ENCODE measurements at places on chromosomes 3 and 15. TPM values are rescaled to one million over a fixed set of nuclear protein-coding genes. Genes with fewer than 3 reads are reported as not detected.

The C3orf20 gene
- total RNA-seq: 0.31 TPM

The ARPP19 gene
- total RNA-seq: 94.9 TPM

The FAM81A gene
- total RNA-seq: 0.61 TPM

The NUP210 gene
- 150 TPM for total RNA-seq

The CHCHD4 gene
- total RNA-seq: 13.4 TPM

The PRKCI gene
- 14.7 TPM for total RNA-seq

The CHL1 gene
- not detected for total RNA-seq

The IL1RAP gene
- total RNA-seq: 14.8 TPM

The WDR93 gene
- 0.27 TPM for total RNA-seq

Data from naive thymus-derived CD4-positive, alpha-beta T cell (primary cell).